ENCODE measurements at places on chromosomes 7 and 10.

- no peak for DNase-seq
These were observed 798.7 kb downstream of the IPMK start for GRCh38 chr10:57468894-57469432.

DNA sequence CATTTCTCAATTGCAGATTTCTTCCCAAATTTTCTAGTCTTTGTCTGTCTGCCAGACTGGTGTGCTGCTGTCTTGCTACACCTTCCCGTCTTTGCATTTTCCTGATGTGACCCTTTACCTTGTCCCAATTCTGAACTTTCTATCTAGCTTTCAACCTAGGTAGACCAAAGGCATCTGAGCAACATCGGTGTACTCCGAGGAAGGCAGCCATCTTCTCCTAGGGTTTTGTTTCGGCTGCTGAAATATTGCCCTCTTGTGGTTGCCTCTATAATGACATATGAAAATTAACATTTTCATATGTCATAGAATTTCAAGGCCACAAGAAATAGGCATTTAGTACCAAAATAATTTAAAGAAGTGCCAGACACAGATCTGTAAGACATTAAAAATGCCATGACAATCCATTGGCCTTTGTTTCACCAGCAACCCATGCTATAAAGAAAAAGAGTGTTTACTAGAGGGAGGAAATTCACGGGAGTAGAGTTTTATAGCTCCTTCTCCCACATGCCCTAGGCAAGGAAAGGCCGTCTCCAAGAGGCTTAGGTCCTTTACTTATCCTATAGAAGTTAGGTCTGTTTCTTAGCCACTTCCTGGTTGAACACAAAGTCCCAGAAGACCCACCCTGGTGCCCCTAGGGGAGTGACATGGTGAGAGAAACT, 23.4 kb downstream of the OR9A2 start:
- peak; percentile 44 for DNase-seq

DNA sequence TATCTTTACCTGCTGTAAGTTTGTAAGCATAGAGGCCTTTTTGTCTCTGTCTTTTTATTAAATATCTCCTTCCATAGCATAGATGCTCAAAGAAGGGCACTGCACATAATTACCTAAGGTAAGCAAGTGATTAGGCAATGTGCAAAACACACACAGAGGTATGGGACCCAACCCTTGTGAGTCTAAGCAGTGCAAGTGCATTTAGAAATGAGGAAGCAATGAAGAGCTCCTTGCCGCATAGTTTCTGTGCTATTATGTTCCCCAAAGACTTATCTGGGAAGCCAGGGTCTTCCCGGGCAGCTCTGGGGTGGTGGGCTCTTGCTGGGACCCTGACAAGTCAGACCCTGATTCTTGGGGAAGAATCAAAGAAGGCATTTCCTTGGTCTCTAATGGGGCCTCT, 13.5 kb upstream of the MGAM2 start:
- DNase-seq, result no peak

- no peak for DNase-seq
These were observed 3.0 kb upstream of the ASB15 start for GRCh38 chr7:123598657-123599056.

DNA sequence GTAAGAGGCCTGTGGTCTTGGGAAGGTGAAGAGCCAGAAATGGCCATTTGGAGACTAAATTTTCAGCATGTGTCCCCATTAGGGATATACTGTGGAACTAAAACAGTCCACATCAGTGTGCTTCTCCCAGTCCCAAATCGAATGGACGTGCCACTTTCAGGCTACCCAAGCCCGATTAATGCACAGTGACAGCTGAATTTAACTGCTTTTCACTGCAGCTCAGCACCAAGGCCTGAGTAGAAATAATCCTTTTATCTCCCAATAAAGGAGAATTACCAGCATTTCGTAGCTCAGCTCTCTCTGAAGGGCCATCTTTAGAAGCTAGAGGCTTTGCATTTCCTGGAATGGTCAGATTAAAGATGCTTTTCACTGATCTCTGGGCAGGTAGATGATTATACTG, 183.3 kb downstream of the NPSR1 start:
- DNase-seq, result no peak

- DNase-seq, result no peak
These were observed 18.9 kb upstream of the SUV39H2 start for GRCh38 chr10:14859775-14860174.

- DNase-seq, result no peak
These were observed 53.8 kb upstream of the CPXM2 start for GRCh38 chr10:123945325-123945920.

DNA sequence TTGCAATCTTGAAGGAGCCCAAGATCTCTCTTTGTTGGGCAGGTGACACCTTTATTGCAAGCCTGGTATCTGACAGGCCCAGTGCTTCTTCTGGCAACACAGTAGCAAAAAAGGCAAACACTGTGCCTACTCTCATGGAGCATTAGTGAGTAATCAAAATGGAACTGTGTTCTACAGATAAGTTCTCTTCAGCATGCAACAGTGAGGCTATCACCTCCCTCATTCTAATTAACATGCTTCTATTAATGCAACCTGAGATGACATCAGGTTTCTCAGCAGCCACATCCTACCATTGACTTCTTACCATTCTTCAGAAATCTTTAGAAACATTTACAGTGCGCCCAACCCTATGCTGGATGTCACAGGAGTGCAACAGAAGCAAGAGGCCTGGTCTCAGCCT, 77.9 kb upstream of the KCNMA1 start:
- no peak for DNase-seq

DNA sequence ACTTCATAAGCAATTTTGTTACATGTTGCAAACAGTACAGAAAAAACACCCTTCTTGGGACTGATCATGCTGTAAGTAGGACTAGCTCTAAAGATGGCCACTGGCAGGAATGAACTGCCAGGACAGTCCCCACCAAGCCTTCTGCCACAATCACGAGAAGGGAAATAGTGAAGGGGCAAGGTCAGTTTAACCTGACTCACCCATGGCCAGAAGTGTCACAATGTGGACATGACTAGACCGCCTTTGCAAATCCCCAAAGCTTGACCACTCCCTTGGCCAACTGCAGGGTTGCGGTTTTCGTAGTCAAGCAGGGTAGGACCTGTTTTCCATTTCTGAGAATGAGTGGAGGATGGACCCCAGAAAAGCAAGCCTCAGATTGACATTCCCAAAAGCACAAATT, 19.4 kb upstream of the FRAT2 start:
- DNase-seq, result no peak

- DNase-seq, result no peak
These were observed 178.0 kb downstream of the SRPK2 start for GRCh38 chr7:105210721-105211205.

GRCh38 chr10:24418532-24418931, 209.6 kb downstream of the KIAA1217 start:
- DNase-seq, result no peak

All from NCI-H1092 treated with DMSO at 0.1 percent for 48 hours (cell line).